ENCODE measurements at places on chromosomes 5 and 9.

DNA sequence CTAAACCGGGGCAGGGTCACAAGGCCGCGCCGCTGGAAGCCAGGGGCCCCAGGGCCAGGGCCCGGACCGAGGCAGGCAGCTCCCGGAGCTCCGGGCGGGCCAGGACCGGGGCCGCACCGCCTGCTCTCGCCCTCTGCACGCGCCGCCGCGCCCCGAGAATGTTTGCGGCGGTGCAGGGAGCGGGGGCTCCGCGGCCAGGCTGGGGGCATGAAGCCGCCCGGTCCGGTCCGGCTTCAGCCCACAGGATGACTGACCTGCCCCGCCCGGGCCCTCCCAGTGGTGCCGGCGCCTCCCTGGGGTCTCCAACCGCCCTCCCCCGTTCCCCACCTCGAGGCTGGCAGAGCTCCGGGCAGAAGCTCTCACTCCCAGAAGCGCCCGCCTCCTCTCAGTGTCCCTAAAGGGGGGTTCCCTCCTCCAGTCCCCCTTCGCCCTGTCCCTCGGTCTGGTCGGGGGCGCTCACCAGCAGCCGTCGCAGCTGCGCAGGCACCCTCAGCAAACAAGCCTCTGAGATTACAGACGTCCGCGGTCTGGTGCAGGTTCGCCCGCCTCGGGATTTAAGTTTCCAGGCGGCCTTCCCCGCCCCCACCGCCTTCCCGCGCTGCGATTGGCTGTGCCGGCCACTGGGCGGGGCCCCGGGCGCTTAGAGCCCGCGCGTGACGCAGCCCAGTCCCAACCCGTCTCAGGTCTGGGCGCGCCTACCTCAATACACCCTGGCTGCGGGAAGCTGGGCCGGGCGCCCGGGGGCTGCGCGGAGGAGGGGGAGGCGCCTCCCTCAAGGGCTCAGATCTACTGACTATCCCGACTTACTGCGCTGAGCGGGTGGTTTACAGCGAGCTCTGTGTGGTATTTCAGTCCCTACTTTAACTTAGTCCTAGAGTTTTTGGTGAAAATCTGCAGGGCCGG is at the start of gene CTSV:
CTSV (minus strand) TSS at position 532 of the 903 bp plus-strand sequence. CDS start 1,099 bp downstream, outside the sequence.
- peak; percentile 94 for DNase-seq

GRCh38 chr5:78731884-78732283 is 83.3 kb upstream of the LHFPL2 start:
- DNase-seq, result no peak

- no peak for DNase-seq
Observed at GRCh38 chr5:10595672-10596309, 31.9 kb downstream of the ANKRD33B start.

GRCh38 chr5:124664287-124664686 is 82.2 kb downstream of the ZNF608 start:
- DNase-seq, result no peak

DNA sequence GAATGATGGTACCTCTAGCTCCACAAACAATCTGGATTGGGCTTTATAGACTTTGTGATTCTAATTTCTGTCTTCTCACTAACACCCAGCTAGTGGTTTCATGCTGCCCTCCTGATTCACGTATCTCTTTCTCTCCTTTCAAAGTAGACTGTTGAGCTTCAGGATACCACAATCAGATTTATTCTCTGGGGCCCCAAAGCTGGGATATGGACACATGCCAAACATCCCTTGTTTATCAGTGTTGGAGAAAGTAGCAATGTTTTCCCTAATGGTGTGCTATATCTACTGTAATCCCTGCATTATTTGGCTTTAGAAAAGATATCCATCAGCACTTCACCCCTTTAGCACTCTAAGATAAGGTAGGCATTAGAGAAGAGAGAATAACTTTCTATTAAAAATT is 361.0 kb downstream of the FGF10 start:
- DNase-seq, result no peak

Measured in NCI-H526 (cell line).